ENCODE measurements at places on chromosomes 2 and 18.
A peak's percentile ranks its signal among the peaks of the same experiment; 100 is the strongest.

GRCh38 chr2:86335865-86336674 is 1.4 kb downstream of the REEP1 start:
- no peak for DNase-seq

- DNase-seq: no peak
Observed at GRCh38 chr2:152407204-152407721, 72.3 kb downstream of the FMNL2 start.

GRCh38 chr18:50987261-50987660 is 19.4 kb downstream of the ELAC1 start:
- DNase-seq: no peak

GRCh38 chr2:223915071-223915470 is 30.1 kb downstream of the WDFY1 start:
- no peak for DNase-seq

GRCh38 chr18:46712406-46712805 is 44.4 kb downstream of the ST8SIA5 start:
- DNase-seq: no peak

- no peak for DNase-seq
Observed at GRCh38 chr2:181128199-181128598, 147.8 kb downstream of the UBE2E3 start.

DNA sequence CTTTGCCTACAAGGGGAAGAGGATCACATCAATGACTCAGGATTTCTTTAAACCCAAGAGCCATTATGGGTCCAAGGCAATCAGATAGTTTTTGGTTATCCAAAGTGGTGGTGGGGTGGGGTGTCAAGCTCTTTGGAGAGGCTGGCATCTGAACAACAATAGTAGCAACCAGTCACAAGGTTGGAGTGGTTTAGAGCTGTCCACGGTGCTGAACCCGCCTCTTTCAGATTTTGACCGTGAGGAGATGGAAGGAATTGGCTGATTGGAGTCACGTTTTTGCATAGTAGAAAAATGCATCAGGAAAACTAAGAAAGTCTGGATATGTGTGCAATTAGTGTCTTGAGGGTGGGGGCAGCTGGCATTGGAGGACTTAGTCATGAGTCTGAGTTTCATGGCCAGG is 159.9 kb downstream of the LOXHD1 start:
- DNase-seq: peak; percentile 9

- no peak for DNase-seq
Observed at GRCh38 chr2:110157153-110157793, 41.7 kb upstream of the MALL start.

DNA sequence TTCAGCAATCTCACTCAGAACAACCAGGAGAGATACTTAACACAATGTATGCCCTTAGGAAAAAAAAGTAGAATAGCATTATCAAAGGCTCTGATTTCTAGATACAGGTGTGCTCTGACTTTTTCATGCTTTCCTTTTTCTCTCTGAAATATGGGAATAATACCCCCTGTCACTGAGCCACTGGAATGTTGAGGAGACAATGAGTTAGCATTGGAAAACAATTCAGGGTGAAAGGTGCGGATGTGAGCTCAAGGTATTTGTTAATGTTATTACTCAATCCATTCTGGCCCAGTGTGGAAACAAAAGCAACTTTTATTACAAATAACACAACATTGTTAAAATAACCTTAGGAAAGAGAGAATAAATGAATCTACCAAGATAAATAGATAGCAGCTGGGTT is 228.0 kb downstream of the IKZF2 start:
- no peak for DNase-seq

DNA sequence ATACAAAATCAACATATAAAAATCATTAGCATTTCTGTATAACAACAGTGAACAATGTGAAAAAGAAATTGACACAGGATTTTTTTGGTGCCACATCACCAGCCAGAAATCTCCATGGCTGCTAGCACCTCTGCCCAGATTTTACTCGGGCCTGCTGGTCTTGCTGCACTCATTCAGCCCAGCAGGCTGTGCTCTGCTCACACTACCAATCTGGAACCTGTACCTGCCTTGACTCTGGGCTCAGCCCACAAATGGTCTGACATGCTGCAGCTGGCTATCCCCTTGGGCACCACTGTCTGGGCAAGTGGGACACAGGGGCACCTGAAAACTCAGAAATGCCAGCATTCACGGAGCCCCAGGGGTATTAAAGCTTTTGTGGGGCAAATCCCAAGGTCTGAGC is 392.5 kb upstream of the NRXN1 start:
- no peak for DNase-seq

- no peak for DNase-seq
Observed at GRCh38 chr2:9703701-9704221, 73.0 kb upstream of the YWHAQ start.

- no peak for DNase-seq
Observed at GRCh38 chr2:20168727-20169696, 55.9 kb downstream of the SDC1 start.

All from stimulated activated CD8-positive, alpha-beta memory T cell treated with anti-CD3 and anti-CD28 coated beads, Interleukin-7, amount 100 ng/mL, for 1 hour (primary cell).